ENCODE measurements at places on chromosomes 2 and 18.

- no peak for DNase-seq
Observed at GRCh38 chr2:141796449-141796848, 334.4 kb downstream of the LRP1B start.

DNA sequence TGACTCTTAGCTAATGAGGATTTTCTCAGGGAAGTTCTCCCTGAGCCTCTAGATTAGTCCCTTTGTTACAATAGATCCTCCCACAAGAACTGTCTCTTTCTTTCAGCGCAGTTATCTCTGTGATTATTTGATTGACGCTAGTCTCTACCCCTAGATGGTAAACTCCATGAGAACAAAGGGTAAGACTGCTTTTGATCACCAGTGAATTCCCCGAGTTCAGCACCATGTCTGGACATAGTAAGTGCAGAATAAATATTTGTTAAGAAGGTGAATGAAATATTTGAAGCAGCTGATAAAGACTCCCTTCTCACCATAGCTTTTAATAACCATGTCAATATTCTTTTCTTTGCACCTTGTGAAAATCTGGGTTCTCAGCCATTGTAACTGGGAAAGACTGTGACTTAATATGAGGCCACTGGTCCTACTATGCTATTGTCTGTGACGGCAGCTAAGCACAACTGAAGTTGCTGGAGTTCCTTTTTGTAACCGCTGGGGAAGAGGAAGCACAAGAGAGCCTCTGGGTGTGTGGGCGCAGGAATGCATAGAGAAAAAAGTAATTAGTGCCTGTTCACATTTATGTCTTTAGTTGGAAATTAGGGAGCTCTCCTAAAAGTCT is 214.7 kb downstream of the TGIF1 start:
- no peak for DNase-seq

DNA sequence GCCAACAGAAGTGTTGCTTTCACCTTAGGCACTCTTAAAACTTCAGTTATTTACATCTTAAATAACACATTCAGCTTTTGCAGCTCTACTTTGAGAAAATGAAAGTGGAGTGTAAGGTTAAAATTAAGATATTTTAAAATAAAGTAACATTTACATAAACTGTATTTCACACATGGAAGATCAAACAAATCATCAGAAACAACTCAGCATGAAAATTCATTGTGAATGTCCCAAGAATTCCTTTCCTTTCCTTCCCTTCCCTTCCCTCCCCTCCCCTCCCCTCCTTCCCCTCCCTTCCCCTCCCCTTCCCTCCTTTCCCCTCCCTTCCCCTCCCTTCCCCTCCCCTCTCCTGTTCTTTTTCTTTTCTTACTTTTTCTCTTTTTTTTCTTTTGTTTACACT is 238.0 kb upstream of the DOK6 start:
- no peak for DNase-seq

DNA sequence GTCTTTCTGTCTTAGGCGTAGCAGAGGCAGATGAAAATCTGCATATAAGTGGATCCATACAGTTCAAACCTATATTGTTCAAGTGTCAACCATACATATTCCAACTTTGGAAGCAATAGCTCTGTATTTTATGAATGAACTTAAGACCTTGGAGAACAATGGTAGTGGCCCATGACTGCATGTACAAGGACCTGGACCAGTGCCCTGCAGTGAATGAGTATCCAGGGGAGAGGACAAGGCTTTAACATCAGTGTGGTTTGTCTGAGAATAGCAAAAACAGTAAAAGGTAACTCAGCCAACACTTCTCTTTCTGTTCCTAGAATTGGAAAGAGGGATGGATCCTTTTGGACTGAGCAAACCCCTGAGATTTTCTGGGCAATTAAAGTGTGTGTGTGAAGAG is 230.8 kb upstream of the LINC00305 start:
- no peak for DNase-seq

DNA sequence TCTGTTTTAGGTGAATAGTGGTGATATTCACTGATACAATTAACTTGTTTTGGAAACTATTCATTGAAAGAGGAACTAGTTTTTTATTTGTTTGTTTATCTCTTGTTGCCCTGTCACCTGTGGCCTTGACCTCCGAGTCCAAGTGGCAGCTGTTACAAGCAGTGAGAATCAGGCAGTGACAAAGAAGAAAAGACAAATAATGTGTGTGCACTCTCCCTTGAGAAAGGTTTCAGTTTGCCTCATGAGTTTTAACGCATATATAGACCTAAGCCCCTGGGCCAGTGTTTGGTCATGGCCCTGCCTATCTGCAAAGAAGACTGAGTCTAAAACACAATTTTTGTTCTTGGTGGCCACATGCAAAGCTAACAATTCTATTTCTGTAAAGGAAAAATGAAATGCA is 15.3 kb downstream of the KYNU start:
- no peak for DNase-seq

- no peak for DNase-seq
Observed at GRCh38 chr2:73979021-73979420, 5.7 kb upstream of the TET3 start.

DNA sequence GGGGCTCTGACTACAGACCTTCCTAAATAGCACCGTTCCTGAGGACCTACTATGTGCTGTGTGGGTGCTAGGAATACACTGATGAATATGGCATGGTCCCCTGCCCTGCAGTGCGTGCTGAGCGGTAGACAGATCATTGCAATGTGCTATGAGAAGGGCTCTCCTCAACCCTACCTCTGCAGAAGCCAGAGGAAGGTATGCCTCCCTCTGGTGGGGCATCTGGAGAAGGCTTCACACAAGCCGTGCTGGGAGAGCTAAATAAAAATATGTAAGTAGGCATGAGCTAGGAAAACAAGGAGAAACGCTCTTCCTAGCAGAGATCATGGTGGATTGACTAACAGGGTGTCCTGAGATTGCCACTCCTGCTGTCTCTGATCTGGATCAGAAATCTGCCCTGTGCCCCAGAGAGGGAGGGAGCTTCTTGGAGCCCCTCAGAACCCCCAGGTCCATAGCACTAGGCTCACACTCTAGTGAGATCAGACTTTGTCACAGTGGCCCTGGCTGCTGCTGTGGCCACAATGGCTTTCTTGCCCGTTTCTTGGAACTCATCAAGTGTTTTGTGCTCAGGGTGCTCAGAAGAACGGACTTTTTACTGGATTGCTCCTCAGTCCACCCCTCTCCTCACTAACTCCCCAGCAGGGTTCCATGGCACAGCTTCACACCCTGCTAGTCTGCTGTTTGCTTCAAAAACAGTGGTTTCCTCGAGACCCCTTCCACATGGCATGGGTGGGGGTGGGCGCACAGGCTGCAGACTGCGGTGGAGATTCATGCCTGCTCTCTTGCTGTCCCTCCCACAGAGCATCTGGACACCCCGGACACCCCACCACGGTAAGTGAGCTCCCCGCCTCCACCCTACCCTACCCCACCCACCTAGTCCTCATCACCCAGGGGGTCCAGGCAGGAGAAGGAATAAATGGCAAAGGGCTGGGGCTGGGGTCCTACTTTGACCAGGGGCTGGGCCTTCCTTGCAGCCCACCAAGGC is 14.2 kb downstream of the SIGLEC15 start:
- no peak for DNase-seq

DNA sequence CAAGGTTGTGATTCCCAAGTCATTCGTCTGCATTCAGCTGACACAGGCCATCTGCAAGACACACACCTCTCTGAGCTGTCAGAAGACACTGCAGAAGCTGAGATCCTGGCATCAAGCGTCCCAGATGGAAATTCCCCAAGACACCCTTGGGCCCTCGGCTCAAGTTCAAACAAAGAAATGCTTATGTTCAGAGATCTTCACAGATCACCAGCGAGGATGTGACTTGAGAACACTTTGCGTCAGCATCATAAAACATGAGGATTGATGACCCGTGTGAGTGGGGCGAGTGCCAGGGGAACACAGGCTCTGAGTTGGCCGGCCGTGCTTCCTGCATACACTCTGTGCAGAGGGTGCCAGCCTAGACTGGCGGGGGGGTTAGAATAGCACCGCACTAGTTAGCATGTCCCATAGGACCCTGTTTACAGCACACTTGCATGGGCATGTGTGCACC is 36.8 kb downstream of the KCNIP3 start:
- no peak for DNase-seq

DNA sequence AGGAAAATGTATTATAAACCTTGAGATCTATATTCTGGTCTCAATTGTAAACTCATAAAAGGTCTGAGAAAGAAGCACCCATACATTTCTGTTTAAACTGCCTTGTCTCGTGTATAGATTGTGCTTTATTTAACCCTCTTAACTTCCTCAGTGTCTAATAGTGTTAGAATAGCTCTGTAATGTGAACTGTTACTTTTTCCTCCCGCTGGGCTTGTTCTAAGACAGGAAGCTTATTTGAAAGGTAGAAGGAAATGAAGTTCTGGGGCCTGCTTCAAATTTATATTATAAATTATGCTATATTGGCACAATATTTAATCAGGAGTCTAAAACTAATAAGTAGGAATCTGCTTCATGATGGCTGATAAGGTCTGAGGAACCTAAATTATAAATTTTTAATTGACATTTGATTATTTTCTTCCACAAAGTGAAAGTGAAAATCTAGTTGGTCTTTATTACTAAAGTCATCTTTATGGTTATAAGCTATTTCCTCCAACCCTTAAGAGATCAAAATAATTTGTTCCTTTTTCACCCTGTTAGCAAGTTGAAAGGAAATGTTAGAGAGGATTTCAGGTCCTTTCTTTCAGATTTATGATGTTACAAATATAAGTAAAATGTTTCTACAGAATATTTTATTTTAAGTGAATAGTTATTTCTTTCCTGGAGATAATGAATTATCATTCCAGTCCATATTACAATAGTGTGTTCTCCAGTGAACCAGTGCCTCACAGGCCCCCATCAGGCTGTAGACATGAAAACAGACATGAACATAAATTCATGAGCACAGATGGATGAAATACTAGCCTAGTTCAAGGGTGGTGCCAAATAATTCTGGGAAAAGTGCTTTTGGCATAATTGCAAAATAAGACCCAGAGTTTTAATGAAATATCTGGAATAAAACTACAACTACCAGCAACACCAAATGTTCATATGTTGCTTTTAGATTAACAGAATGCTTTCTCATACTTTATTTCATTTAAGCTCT is 7.9 kb downstream of the MFSD6 start:
- DNase-seq: no peak

GRCh38 chr2:183185534-183185933 is 61.3 kb downstream of the NUP35 start:
- DNase-seq: no peak

DNA sequence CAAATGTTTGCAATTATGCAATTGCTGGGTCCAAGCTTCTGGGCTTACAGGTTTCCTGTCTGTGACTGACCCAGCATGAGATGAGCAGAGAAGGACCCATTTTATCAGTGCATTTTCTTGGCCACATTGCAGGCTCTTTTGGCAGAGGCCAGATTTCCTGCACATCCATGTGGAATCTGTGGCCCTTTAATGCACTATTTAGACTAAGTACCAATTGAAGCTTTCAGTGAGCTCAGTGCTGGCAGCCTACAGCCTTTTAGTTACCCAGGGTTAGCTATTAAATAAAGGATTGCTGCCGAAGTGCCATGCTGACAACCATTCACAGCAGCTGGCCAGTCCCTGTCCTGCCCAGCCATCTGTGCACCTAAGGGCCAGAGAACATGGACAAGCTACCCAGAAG is 165.0 kb downstream of the ANKRD30B start:
- DNase-seq: no peak

- no peak for DNase-seq
Observed at GRCh38 chr2:42658306-42658705, 89.9 kb downstream of the MTA3 start.

DNA sequence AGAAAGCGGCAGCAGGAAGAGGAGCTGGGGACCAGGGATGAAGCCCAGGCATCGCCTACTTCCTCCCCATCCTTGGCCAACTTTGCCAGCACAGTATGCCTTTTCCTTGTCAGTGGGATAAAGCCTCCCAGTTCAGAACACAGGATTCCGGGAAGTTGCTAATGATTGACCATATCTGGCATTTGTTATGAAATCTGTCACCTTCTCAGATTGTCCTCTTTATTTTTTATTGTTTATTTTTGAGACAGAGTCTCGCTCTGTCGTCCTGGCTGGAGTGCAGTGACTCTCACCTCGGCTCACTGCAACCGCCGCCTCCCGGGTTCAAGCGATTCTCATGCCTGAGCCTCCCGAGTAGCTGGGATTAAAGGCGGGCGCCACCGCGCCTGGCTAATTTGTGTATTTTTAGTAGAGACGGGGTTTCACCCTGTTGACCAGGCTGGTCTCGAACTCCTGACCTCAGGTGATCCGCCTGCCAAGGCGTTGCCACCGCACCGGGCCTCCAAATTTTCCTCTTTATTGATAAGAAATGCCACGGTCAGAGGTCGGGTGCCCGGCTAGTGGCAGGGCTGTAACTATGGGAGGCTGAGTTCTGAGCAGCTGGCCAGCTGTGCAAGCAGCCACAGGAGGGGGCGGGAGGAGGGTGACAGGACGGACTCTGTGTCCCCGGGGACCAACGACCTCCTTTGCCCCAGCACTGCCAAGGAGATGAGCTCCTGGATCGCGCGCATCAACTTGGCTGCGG is 24.4 kb downstream of the PSD4 start:
- no peak for DNase-seq

DNA sequence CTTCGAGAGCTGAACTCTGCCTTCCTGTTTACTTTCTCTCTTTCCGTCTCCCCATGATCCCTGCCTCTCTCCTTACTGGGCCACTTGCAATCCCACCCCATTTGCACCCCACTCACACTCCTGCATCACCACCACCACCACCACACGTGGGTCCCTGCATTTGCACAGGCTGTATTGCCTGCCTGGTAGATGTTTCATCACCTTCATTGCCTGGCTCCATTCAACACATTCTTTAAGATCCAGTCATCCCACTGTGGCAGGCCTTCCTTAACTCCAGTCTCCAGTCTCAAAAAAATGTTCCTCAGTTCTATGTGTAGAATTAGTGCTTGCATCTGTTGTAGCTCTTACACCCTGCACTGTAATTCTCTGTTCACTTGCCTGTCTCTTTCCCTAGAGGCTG is 13.9 kb downstream of the NOSTRIN start:
- DNase-seq: no peak

DNA sequence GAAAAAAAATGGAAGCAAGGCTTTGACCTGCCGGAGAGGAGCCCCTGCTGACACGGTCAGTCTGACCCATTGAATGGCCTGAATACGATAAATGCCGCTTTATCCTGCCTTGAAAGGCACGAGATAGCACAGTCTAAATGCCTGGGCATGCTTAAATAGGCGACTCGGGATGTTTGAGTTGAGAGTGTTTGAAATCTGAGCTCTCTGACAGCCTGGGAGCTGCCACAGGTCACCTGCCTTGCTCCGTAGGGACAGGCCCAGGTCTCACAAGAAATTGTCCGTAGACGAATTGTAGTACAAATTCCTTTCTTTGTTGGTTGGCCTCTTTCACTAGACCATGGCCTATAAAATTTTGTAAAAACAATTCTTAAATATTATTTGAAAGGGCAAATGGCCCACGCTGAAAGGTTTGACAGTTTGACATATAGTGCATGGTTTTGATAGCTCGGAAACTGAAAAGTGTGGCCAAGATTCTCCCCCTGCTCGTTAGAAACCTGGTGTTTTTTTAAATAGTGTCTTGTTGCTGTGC is 72.8 kb downstream of the MEIS1 start:
- DNase-seq: no peak

DNA sequence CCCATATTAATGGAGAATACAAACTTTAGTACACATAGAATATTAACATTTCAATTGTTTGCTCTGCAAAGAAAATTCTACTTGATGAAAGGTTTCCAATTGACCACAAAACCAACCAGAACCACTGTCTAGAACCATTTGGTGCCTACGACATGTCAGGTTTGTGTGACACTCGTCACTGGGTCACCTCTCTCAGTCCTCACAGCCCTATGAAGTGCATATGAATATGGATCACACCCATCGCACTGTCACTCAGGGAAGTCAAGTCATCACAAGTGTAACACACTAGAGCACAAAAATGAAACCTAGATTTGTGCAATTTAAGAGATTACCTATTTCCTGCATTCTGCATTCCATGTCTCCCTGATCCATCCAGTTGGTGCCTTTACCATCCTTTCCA is 43.7 kb downstream of the PTPN2 start:
- DNase-seq: no peak
